ENCODE measurements at places on chromosomes 11 and 22. TPM values are rescaled to one million over a fixed set of nuclear protein-coding genes. Genes with fewer than 3 reads are reported as not detected.

DNA sequence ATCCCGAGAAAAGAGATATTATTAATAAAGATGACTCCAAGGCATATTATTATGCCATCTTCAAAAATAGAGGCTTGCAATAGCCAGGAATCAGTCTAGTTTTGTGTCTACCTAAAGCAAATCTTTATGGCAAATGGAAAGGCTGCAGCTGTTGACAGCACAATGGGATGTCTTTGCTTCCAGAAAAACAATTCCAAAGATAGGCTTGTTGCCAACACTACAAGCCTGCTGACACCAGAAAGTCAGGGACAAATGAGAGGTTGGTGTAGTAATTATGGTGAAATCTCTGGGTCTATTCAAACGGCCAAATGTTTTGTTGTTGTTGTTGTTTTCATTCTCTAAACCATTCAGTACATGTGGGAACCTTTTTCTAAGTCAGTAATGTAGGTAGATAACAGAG lies 101.8 kb downstream of the LUZP2 start:
- DNase-seq = no peak

GRCh38 chr11:131766637-131767036 lies 396.2 kb downstream of the NTM start:
- DNase-seq = no peak

GRCh38 chr11:44570411-44571155 lies 5.1 kb downstream of the CD82 start:
- no peak for DNase-seq

DNA sequence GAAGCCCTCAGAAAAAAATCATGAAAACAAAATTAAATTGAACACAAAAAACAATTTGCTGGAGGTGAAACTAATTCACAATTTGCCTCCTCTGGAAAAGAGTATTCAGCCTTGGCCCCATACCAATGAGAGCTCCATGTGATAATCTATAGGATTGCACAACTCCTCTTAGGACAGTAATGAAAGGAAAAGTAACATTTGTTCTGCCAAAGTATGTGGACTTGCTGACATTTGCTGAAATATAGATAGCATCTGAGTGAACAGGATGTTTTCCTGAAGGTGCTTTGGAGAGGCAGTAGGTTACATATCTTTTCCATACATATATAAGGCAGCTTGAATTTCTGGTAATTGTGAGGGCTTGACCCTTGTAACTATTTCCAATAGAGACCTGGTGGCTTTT lies 122.8 kb downstream of the OR4C45 start:
- DNase-seq = no peak

DNA sequence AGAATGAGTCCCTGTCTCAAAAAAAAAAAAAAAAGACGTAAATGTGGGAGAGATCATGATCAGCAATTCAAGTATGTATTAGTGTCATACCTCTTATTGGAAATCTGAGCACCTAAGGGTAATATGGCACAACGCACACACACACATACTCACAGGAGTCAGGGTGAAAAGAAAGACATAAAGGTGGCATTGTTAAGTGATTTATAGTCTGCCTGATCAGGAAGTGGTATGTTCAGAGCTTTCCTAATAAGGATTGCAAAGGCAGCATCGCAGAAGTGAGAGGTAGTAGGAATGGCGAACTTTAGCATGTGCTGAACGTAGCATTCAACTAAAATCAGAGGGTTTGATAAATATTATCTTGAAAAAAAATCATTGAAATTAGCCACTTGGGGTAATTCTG lies 854.3 kb downstream of the METTL15 start:
- DNase-seq = no peak

GRCh38 chr11:133443206-133443747 lies 89.0 kb downstream of the OPCML start:
- DNase-seq = no peak

DNA sequence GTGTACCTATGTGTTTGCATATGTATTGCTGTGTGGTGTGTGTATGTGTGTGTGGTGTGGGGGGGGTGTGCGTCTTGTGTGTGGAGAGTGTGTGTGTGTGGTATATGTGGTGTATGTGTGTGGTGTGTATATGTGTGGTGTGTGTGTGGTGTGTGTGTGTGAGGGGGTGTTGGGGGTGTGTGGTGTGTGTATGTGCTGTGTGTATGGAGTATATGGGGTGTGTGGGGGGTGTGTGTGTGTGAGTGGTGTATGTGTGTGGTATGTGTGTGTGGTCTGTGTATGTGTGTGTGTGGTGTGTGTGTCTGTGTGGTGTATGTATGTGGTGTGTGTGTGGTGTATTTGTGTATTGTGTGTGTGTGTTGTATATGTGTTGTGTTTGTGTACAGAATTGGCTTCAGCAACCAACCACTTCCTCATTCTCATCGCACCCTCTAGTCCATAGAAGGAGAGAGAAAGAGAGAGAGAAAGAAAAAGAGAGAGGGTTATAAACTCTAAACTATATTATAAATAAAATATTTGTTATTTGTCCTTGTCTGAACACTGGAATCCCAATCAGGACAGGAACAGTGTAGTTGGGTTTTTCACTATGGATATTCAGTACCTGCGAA lies 13.7 kb downstream of the SAA4 start:
- no peak for DNase-seq

- no peak for DNase-seq
These were observed 50.8 kb downstream of the SCN3B start for GRCh38 chr11:123603666-123604065.

DNA sequence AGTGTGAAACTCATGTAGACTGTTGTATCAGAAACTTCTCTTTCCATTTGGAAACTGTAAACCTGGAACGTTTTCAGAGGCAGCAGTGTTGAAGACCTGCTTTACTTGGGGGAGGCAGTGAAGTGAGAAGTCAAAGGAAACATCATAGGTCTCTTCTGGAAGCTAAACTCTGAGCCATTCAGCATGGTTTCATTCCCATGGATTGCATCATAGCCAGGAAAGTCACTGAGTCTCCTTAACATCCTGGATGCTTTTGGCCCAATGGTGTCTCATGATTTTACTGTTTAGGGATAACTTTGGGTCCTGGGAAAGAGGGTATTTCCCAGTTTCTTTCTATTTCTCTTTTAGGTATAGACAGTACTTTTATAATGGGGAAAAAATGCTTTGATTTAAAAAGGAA lies 153.2 kb upstream of the E2F8 start:
- no peak for DNase-seq

GRCh38 chr11:20126724-20127123 lies 33.6 kb downstream of the DBX1 start:
- no peak for DNase-seq

DNA sequence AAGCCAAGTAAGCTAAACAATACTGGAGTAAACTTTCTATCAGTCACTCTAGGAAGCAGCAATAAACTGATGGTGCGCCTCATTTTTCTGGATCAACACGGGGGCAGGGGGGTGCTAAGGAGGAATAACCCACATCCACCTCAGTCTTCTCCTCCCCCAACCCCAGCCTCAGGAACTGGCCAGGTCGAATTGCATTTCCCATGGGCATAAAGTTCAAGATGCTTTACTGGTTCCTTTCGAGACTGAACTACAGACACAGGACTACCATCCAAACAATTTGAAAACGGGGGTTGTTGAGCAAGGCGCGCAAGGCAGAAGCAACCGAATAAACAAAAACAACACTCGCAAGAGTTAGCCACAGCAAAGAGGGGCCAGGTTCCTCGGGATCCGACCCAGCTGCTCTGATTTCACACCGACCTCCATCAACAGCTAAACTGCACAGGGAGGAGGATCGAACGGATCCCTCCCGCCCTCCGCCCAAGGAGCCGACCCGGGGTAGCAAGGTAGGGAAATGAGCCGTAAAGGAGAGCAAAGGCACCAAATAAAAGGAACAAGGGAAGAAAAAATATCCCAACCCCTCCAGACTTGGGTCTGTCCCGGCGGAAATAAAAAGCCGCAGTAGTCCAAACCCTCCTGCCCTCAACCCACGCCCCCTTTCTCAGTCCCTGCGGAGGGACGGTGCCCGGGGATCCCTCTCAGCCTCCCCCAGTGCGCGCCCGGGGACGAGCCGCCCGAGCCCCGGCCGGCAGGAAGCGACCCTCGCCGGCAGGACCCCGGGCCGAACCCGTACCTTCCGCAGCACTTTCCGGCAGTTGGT lies 801 bp downstream of the SESN3 start:
- DNase-seq = peak; percentile 40

The POU2AF2 gene
- 1.4 TPM for total RNA-seq

The FAM227A gene
- 0.82 TPM for total RNA-seq

The RFPL3 gene
- total RNA-seq = not detected

The C11orf52 gene
- 10.1 TPM for total RNA-seq

The SLC22A9 gene
- total RNA-seq = not detected
